Retina (tissue), 1 donor: ENCODE measurements at places on chromosomes 1 and 21.
A peak's percentile ranks its signal among the peaks of the same experiment; 100 is the strongest.

- DNase-seq = no peak
Measured at GRCh38 chr21:43762303-43763128, 13.6 kb downstream of the CSTB start.

- DNase-seq = no peak
Measured at GRCh38 chr1:182674346-182675246, 9.8 kb downstream of the RGS8 start.

- no peak for DNase-seq
Measured at GRCh38 chr1:32609180-32609579, 41.2 kb downstream of the ZBTB8OS start.

DNA sequence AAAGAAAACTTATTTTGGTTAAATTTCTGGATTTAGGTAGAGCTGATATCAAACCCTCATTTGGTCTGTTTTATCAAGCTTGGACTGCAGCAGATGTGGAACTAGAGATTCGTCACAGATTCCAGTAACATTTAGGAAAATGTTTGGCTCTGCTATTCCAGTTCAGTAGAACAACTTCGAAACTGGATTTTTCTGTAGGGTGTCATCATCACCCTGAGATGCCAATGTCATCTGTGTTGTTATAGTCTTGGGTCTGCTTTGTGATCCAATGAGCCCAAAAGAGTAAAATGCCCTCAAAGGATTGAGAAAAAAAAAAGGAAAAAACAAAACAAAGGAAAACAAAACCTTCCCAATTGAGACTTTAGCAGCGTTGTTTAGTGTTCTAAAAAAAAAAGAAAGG, 55.4 kb downstream of the LAMC2 start:
- no peak for DNase-seq

DNA sequence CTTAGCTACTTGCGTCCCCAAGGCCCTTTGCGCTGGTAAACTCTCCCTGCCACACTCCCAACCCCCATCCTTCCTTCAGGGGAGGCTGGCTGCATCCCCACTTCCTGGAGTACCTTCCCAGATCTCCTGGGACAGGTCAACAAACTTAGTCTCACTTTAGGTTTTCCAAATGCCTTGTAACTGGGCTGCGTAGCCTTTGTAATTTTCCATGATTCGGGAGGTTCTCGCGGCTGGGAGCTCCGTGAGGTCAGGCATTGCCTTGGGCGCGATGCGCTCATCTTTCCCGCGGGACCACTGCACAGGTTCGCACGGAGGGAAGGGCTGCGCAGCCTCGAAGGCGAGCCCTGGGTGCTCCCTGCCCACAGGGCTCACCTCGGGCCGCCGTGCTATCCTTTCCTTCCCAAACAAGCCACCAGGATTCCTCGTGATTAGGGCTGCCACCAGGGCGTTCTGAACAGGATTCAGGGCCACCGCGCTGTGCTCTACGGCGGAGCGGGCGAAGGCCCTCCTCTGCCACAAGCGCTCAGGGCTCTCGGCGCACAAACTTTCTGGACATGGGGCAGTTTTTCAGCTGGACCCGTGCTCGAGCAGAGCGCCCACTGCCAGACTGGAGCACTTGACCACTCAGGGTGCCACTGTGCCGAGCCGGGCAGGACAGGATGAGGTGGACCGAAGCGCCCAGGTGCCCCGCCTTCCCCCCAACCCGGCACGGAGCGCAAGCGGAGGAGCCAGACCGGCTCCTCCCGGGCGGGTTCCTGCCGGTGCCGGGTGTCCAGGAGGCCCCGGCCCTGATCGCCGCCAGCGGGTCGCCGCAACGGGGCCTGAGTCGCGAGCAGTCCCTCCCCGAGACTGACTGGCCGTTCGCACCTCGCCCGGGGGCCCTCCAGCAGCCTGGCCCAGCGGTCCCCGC, 1.1 kb downstream of the TMPRSS2 start:
- peak; percentile 60 for DNase-seq

- DNase-seq = no peak
Measured at GRCh38 chr1:31029026-31029425, 36.5 kb downstream of the PUM1 start.

DNA sequence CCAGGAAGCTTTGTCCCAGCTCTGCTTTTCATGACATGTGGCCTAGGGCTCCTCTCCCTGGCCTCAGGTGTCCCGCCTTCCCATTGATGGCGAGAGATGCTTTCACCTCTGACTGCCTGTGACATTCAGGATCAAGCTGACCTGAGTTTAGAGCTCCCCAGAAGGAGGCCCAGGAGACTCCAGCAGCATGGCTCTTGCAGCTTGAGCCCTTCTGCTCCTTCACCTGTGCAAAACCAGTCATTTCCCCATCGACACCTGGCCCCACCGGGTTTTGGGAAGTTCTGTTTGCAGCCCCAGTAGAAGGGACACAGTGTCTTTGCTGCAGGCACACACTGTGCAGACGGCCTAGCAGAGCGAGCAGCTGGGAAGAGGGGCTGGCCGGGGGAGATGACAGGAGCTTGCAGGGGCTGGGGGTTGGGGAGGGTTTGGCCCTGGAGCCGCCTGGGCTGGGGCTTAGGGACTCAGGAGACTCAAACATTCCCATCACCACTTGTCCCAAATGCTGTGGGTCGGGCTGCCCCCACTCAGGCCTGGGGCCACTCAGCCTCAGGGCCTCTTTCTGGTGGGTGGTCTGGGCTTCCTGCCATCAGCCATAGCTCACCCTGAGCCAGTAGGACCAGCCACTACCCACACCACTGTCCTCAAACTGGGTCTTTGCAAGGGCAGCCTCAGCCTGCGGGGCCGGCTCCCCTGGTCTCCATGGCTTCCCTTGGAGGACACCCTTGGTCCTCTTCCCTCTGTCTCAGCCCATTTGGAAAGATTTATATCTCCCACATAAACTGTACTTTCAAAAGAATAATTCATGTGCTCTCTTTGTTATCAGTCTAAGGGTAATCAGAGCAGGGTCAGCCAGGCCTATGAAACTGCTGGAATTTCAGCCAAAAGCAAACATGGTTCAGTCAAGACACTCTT, 3.8 kb upstream of the EDN2 start:
- peak; percentile 46 for DNase-seq

GRCh38 chr1:225484657-225485214, 56.9 kb upstream of the LBR start:
- DNase-seq = no peak

- DNase-seq = no peak
Measured at GRCh38 chr1:169676001-169676400, 35.4 kb downstream of the SELL start.

GRCh38 chr1:230246551-230246950, 179.5 kb downstream of the GALNT2 start:
- DNase-seq = no peak

- DNase-seq = peak; percentile 73
Measured at GRCh38 chr1:24930260-24931145, at the start of gene RUNX3. Gene RUNX3, minus strand, starts transcription at chr1:24930276. Its CDS starts 408 bp downstream, at chr1:24929868.

DNA sequence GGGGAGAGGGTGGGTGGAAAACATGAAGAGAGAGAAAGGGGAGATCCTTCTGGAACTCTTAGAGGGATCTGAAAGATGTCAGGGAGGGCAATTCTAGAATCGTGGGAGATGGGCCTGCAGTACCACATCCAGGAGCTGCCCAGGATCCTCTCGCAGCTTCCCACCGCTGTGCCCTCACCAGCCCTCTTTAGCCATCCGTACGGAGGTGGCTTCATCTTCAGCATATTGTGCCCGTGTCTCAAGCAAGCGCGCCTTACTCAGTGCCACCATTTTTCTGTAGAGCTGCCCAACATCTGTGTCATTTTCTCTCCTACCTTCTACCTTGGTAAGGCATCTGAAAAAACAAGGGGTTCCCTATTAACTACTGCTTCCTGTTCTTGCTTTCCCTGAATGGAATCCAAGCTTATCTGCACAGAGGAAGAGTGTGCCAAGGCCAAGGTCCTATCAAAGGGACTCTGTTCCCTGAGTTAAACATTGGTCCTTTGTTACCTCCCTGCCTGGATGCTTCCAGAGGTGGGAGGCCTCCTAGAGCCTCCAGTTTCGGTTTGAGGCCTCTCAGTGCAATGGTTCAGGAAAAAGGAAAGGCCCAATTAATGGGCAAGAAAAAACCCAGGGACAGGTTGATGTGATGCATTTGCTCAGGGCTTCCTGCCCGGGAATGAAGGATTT, 23.2 kb downstream of the C1orf116 start:
- no peak for DNase-seq

DNA sequence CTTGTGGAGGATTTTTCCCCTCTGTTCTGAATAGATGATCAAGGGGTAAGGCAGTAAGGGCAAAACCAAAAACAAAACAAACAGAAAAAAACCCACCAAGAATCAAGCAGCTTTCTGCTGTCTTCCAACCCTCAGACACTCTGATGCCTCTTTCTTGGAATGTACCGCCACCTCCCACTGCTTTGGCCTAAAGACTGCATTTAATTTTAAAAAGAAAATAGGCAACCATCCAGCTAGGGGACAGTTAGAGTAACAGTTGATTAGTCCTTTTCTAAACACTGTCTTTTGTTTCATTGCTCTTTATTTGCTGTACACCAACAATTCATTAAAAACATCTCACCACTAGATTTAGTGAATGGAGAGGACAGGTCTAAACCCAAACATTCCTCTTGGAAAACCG, 21.5 kb downstream of the WLS start:
- no peak for DNase-seq

DNA sequence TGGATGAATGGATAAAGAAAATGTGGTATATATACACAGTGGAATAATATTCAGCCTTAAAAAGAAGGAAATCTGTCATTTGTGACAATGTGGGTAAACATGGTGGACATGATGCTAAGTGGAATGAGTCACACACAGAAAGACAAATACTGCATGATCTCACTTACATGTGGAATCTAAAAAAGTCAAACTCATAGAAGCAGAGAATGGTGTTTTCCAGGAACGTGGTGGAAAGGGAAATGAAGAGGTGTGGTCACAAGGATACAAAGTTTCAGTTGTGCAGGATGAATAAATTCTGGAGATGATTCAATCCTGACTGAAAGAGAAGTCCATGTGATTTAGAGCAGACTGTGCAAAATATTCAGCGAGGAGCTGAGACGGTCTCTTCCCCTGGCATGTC, 56.6 kb downstream of the RYR2 start:
- no peak for DNase-seq

DNA sequence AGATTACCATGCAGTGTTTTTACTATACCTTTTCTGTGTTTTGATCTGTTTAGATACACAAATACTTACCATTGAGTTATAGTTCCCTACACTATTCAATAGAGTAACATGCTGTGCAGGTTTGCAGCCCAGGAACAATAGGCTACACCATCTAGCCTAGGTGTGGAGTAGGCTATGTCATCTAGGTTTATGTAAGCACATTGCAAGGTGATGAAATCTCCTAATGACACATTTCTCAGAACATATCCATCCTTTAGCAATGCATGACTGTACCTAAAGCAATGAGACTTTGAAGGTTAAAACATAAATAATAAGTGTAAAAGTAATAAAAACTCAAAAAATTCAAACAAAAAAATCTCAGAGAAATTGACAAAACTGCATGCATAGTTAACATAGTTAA, 358.6 kb downstream of the USH2A start:
- DNase-seq = no peak

DNA sequence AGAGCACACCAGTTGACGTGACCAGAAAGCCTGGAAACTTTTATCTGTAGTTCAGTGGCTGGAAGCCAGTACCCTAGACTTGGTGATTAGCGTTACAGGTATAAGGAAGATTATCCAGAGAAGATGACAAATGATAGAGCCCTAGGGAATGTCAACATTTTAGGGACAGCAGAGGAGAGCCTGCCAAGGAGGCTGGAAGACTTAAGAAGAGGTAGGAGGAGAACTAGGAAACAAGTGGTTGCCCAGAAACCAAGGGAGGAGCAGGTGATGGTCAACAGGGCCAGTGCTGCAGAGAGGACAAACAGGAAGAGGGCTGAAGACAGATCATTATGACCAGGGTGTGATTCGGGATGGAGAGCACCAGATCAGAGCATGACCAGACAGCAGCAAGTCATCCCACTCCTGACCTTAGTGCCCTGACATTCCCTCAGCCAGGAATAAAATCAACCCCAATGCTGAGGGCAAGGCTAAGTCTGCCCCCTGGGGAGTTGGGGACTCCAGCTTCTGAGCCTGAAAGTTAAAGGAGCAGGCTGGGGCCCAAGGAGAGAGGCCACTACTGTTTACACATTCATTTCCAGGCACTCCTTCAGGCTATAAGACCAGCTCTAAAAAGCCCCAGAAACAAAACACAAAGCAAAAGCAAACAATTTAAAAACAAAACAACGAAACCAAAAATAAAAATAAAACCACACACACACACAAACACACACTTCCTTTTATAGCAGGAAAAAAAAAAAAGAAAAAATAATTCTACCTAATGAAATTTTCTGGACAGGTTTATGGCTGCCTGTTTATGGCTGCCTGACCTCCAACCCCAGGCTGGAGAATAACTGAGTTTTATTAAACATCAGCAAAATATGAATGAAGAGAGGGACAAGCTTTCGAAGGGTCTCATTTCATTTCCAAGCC, 48.6 kb upstream of the LRRC52 start:
- DNase-seq = no peak

DNA sequence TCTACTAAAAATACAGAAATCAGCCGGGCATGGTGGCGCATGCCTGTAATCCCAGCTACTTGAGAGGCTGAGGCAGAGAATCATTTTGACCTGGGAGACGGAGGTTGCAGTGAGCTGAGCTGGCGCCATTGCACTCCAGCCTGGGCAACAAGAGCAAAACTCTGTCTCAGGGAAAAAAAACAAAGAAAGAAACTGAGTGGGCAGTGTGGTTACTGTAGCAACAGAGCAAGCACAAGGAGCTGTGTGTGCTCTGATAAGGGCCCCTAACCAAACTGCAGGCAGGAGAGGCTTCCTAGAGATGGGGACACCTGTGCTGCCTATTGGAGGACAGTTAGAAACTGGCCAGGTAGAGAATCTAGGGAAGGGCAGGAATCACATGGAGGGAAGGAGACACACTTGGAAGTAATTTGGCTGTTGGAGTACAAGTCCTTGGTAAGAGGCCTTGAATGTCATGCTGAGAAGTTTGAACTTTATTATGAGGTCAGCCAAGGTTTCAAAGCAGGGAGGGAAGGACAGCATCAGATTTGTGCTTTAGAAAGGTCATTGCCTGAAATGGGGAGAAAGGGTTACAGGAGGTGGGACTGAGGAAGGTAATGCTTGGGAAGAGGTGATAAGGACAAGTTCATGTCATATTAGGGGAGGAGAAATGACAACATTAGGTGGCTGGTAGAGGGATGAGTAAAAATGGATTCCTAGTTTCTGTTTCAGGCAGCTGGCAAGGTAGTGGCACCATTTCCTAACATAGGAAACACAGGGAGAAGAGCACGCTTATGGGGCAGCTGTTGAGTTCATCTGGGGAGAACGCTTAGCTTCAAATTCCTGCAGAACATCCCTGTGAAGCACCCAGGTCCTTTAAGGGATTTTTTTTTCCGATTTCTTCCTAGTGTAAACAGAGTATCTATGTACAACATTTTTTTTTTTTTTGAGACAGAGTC, 69.2 kb upstream of the ARTN start:
- DNase-seq = no peak

- no peak for DNase-seq
Measured at GRCh38 chr1:186819126-186819525, 9.6 kb upstream of the PLA2G4A start.
